DND-41 (cell line): ENCODE measurements at places on chromosomes 16 and 17.

DNA sequence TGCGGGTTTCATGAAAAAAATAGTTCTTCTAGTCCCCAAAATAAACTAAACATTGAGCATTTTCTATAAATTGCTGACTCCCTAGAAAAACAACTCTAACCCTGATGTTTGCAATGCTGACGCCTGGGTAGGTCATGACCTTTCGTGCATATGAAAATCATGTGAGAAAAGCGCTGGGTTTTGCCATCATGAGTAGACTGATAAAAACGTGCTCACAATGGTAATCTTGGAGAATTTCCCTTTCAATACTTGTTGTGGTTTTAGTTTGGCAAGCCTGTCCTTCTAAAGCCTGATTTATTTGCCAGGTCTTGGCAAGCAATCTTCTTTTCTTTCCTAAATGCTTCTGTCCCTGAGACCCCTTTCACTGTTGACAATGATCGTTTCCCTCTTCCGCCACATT lies 4.0 kb upstream of the CLEC10A start:
- no peak for DNase-seq

DNA sequence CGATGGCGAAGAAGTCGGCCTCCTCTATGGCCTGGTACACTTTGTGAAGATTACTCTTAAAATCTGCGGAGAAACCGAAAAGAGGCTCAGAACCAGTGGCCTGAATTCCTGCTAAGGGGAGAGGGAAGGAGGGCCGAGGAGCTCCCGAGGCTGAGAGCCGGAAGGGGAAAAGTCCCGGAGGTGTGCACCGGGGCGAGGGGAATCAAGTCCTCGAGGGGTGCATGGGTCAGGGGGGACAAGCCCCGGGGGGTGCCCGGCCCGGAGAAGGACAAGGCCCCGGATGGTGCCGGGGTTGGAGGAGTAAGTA lies 495 bp downstream of the PARN start:
- no peak for DNase-seq

DNA sequence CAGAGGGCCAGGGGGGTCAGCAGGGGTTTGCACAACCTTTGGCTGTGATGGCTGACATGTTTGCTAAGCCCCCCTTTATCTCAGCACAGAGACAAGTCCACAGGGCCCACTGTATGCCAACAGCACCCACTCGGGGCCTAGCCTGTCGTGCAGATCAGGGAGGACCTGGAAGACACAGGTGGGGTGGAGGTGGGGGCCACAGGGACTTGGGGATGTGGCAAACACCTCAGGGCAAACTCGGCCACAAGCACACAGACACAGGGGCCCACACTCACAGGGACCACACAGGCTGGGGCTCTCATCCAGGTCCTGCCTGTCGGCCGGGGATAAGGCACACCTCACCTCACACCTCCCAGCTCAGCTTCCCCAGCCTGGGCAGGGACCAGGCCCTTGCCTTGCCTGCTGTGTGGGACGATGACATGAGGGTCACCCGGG lies 87.9 kb downstream of the C16orf78 start:
- DNase-seq, result peak; percentile 38

DNA sequence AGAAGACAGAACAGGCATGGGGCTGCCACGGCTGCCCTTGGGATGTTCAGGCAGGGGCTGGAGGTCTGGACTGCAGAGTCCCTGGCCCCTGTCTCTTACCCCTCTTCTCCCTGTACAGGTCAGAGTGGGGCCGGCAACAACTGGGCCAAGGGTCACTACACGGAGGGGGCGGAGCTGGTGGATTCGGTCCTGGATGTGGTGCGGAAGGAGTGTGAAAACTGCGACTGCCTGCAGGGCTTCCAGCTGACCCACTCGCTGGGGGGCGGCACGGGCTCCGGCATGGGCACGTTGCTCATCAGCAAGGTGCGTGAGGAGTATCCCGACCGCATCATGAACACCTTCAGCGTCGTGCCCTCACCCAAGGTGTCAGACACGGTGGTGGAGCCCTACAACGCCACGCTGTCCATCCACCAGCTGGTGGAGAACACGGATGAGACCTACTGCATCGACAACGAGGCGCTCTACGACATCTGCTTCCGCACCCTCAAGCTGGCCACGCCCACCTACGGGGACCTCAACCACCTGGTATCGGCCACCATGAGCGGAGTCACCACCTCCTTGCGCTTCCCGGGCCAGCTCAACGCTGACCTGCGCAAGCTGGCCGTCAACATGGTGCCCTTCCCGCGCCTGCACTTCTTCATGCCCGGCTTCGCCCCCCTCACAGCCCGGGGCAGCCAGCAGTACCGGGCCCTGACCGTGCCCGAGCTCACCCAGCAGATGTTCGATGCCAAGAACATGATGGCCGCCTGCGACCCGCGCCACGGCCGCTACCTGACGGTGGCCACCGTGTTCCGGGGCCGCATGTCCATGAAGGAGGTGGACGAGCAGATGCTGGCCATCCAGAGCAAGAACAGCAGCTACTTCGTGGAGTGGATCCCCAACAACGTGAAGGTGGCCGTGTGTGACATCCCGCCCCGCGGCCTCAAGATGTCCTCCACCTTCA lies 11.7 kb downstream of the TUBB3 start:
- DNase-seq, result no peak

- no peak for DNase-seq
These were observed 14.1 kb downstream of the PPL start for GRCh38 chr16:4922721-4923342.

DNA sequence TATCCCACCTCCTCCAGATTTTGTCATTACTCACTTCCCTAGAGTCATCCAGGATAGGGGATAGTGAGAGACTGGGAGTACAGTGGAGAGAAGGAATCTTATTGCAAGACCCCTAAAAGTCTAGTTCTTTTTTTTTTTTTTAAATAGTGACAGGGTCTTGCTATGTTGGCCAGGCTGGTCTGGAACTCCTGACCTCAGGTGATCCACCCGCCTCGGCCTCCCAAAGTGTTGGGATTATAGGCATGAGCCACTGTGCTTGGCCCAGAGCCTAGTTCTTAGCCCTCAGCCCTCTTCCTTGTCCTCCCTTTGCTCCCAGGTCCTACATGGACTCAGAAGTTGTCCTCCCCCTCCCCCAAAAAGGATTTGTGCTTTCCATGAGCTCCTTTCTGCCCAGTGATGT lies 2.7 kb upstream of the CHRNB1 start:
- no peak for DNase-seq

- no peak for DNase-seq
These were observed 57.5 kb downstream of the CDH13 start for GRCh38 chr16:82684256-82684655.

- no peak for DNase-seq
These were observed 277.1 kb downstream of the KCNJ2 start for GRCh38 chr17:70446446-70446845.

- DNase-seq, result no peak
These were observed 14.4 kb downstream of the DNAJC7 start for GRCh38 chr17:42002792-42003301.

DNA sequence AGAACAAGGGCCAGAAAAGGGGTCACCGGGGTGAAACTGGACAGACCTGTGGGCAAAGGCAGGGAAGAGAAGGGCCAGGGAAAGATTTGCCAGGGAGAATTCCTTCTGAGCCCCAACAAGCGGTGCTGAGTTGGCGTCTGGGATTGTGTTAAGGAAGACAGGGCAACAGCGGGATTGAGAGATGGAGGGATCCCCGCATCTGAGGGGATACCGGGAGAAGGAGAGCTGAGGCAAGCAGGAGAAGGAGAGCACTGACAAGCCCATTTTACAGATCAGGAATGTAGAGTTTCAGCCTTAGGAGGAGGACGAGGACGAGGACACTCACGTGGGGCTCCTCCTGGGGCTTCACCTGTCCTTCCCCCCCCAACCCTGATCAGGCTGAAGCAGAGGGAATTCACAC lies 998 bp upstream of the ABCC3 start:
- no peak for DNase-seq

DNA sequence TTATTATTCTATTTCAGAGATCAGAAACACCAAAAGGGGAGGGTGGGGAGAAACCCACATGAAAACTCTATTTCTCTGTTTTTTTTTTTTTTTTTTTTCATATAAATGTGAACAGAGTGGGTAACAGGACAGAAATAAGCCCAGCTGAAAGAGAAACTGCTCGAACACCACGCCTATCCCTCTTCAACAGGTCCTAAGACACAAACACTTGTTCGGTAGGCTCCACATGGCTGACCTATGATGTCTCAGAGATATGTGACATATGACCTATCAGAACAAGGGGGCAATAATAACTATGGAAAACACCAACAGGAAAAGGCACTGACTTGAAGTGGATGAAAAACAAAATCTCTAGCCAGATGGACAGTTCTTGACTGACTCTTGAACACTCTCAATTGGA lies 44.8 kb downstream of the PARN start:
- DNase-seq, result no peak

DNA sequence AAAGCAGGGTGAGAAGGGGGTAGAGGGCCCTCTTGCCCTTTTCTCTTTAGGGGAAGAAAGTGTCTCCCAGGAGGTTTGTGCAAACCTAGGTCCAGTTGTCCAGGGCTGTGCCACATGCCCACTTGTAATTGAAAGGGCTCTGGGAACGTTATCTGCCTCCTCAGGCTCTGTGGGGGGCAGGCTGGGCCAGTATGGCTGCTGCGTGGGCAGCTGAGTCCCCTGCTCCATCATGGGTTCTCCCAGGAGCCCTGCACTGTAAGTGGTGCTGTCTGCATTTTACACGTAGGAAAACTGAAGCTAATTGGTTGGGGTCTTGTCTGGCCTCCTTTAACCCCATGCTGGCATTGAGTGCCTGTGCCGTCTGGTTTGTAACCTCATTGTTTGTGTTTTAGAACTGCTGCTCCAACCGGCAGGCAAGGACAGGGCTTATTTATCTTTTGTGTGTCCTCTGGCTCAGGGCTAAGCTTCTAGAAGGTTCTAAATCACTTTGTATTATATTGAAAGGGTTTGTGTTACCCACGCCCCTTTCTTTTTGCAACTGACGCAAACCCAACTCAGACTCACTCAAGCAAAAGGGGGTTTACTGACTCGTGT lies 117.7 kb upstream of the CIBAR2 start:
- DNase-seq, result no peak

DNA sequence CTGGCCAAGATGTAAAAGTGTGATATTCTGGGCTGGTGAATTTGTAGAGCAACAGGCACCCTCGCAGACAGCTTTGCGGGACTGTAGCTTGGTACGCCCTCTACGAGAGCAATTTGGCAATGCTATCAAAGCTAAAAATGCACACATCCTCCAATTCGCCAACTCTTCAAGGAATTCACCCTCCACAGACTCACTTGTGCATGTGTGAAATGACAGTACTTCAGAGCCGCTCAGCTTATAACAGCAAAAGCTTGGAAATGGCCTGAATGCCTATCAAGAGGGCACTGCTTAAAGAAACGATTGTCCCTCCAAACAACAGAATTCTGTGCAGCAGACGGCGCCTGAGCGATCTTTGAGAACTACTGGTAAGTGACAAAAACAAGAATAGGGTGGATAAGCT lies 130.8 kb downstream of the SDK2 start:
- DNase-seq, result no peak

GRCh38 chr17:61442136-61442775 lies 10.0 kb upstream of the TBX4 start:
- DNase-seq, result no peak

GRCh38 chr16:397135-397661 lies at the start of gene NME4:
Gene NME4 (plus strand): TSS chr16:397199. CDS start chr16:397223, 24 bp downstream.
- peak; percentile 52 for DNase-seq

- DNase-seq, result no peak
These were observed 83.2 kb upstream of the CLEC18A start for GRCh38 chr16:69867784-69868560.

GRCh38 chr17:1946021-1946932 lies 78.9 kb downstream of the RTN4RL1 start:
- no peak for DNase-seq

GRCh38 chr17:44887971-44888954 lies 11.0 kb downstream of the EFTUD2 start:
- DNase-seq, result no peak

- DNase-seq, result no peak
These were observed 53.8 kb upstream of the ADAMTS18 start for GRCh38 chr16:77488652-77489051.

DNA sequence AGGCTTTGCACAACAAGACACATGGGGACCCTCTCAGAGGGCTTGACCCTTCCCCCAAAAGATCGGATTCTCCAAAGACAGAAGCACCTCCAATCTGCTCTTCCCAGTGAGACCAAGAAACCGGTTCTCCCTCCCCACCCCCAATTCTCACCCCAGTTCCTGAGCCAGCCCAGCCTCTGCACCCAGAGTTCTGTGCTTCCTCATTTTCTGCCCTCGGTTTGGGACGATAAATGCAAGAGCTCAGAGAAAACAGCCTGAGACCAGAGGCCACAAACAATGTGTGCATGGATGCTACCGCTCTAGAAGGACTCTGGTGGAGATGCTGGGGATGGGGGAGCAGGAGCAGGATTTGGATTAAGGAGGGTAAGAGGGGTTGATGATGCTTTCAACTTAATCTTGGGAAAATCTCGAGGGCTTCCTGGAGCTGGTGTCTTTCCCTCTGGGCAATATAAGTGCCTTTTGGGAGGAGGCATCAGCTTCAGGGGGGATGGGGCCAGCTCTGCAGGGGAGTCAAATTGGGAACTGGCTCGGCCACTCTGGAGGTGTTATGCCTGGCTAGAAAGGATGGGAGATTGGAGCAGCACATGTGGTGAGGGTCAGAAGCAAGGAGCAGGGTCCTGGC lies 6.0 kb downstream of the KRT15 start:
- no peak for DNase-seq

DNA sequence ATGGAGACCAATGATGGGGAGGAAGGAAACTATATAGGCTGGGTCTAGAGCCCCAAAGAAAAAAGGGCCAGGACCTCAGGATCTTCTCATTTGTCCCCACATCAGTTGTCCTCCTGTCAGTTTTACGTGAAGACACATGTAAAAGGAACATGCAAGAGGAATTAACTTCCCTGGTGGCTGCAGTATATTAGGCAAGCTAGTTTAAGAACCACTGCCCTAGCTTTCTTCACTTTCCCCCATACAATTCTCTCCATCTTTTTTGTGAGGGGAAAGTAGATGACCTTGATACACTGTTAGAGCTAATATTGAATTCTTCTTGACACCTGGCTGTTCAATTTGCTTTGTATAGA lies 2.3 kb downstream of the MAP3K3 start:
- DNase-seq, result no peak

DNA sequence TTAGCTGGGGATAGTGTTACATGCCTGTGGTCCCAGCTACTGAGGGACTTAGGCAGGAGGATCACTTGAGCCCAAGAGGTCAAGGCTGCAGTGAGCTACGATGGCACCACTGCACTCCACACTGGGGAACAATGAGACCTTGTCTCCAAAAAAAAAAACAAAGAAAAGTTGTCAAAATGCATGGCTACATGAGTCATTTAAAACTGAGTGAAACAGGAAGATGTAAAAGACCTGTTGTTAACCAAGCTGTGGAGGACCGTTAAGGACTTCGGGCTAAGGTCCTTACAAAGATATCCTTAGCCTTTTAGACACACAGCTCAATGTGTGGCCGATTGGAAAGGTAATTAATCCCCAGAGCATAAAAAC lies 25.1 kb downstream of the ZP2 start:
- no peak for DNase-seq
